ENCODE measurements at places on chromosomes 4 and X.

DNA sequence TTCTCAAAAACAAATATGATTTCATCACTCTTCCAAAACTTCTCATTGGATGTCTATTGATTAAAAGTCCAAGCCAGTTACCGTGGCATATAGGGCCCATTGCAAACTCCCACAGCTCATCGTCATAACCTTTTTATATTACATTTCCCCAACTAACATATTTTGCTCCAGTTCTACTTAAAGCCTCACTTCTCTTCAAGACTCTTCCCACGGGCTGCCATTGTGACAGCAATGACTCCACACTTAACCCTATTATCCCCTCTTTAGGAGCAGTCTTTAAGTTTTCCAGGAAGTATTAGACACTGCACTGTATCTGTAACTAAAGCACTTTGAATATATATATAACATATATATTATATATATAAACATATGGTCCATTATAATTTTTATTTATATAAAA lies 44.5 kb downstream of the DTHD1 start:
- no peak for DNase-seq

DNA sequence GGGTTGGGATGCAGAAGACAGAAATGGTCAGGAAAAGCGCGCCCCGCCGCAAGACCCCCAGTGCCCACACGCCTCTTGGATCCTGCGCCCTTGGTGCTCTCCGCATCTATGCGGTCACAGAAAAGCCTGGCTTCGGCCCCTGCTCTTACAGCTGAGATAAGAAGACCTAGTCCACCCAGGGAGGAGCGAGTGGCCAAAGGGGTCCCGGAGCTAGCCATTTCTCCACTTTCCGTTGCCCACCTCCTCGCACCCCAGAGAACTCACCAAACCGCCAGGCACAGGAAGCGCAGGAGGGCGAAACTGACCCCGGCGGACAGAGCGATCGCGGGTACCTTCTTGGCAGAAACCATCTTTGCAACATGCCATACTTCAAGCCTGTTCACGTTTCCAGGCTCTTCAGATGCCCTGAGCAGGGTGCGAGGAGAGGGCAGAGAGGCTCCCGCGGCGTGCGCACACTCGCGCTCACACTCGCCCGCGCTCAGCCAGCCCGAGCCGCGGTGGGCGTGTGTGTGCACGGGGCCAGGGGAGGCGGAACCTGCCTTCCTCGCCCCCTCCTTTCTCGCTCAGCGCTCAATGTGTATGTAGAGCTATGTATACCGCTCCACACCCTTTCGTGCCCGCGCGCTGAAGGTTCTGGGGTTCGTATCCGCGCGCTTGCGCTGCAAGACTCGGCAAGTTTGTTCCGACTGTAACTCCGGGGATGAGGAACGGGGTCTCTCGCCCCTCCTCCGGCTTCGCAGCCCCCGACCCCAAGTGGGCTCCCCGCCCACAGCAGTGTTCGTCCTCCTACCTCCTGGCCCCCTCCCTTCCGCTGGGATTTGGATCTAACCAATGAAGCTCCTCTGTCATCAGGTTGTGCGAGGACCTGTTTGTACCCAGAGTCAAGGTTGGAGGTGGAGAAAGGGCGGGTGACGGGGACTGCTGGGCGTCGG lies at the start of gene GABRA4:
GABRA4 (minus strand) TSS at position 507 of the 932 bp plus-strand sequence; CDS start at position 350, 157 bp downstream.
- no peak for DNase-seq

DNA sequence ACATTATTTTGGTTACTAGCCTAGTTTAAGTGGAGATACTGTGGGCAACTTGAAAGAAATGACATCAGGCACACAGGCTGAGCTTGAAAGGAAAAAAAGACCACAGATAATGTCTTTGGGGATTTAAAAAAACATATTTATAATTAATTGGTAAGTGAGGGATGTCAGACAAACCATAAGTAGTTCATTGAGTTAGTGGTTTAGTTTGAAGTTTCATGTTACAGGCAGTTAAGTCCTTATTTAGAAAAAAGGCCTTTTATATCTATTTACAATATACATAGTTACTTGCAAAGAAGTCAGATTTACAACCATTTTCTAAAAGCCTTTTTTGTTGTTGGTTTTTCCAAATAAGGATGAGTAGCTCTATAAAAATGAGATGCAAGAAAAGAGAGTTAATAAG lies 89.2 kb downstream of the CDS1 start:
- no peak for DNase-seq

DNA sequence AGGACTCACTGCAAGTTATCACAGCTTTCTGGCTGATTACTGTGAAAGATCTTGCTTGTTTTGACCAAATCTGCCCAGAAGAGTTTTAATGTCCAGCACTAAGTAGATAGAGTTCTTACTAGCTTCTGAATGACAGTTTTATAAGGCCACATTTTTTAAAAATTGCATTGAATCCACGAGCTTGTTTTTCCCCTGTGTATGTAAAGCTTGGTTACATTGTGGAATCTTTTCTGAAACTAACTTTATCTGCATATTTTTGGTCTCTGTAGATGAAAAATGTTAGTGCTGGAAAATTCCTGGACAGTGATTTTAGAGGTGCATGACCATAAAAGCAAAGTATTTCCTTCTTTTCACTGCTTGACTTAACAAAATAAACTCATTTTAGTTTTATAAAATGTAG lies 650.3 kb upstream of the FAM241A start:
- no peak for DNase-seq

DNA sequence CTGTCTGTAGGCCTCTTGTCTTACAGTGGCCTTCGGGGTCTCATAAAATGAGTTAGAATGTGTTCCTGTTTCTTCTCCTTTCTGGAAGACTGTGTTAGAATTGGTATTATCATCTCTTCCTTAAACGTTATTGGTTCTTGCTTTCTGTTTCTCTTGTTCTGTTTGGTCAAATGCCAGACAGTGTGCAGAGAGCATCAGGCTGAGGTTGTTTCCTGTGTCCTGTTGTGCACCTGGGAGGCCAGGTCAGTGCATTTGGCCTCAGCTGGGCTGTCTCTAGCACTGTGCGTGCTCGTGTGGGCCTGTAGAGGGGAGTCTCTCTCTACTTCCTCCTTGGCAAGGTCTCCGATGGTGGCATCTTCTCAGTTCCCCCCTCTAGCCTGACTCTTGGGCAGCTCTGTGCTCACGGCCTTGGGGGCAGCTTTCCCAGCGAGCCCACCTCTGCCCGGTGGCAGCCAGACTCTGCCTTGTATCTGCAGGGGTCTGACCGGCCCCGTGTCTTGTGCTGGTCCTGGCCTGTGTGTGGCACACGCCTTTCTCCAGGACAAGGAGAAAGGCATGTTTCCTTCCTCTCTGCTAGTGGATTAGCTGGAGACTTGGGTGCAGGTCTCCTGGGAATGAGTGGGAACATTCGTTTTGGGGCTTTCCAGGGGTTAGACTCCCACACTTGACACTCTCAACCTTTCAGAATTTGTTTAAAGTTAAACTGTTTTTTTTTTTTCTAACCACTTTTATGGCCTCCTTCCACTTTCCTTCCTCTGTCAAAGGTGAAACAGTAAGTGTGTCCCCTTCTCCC lies 62.3 kb downstream of the FAM193A start:
- peak; percentile 46 for DNase-seq

GRCh38 chr4:112517067-112517634 lies 1.2 kb upstream of the NEUROG2 start:
- no peak for DNase-seq

GRCh38 chrX:141638550-141638949 lies 49.0 kb downstream of the SPANXA2 start:
- DNase-seq = no peak

DNA sequence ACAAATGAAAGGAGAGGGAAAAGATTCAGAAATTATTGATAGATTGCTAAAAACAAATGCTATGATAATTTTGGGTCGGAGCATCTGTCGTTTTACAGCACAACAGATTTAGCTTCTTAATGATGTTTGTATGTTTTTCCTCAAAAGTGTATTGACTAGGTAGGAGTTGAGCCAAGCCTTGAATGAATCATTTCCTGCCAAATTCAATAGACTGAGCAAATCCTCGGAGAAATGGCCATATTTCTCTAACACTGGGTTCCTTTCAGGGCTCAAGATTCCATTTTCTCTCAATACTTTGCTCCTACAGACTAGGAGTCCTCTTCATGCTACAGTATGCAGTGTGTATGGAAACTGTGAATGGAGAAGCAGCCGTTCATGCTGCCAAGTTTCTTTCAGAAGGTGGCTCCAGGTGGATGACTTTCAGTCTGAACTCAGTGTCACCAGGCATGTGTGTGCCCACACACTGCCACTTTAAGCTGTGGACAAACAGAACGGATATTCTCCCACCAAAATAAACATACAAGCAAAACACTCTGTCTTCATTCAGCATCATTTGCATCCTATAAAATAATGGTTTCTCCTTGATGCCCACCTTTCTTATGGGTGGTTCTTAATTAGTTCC lies 146.0 kb downstream of the TBL1X start:
- no peak for DNase-seq

DNA sequence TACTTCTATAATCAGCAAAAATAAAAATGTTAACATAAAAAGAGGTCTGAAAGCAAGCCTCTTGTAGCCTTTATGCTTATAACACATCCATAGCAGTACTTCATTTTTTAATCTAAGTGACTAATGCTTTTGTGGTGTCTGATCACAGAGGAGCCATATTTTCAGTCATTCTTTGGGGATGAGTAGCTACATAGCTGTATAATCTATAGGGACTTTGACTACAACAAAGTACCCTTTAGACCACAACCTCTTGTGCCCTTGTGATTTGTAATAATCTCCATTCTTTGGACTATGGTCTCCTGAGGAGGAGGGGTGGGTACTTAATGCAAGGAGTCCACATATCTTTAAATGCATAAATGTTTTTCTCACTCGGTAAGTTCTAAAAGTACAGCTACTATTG lies 9.6 kb downstream of the DRP2 start:
- no peak for DNase-seq

DNA sequence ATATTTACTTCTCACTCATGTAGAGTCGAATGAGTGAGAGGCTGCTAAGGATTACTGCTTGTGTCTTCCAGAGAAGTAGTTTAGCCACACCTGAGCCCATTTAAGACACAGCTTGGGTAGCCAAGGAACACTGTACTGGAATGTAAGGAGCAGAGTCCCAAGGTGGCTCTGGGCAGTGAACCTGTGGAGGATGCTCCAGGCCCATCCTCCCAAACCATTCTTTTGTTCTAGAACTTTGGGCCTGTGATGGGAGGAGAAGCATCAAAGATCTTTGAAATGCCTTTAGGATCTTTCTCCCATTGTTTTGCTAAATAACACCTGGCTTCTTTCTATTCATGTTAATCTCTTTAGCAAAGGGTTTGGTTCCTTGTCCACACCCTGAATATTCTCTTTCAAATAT lies 162.2 kb downstream of the KLHL4 start:
- DNase-seq = no peak

DNA sequence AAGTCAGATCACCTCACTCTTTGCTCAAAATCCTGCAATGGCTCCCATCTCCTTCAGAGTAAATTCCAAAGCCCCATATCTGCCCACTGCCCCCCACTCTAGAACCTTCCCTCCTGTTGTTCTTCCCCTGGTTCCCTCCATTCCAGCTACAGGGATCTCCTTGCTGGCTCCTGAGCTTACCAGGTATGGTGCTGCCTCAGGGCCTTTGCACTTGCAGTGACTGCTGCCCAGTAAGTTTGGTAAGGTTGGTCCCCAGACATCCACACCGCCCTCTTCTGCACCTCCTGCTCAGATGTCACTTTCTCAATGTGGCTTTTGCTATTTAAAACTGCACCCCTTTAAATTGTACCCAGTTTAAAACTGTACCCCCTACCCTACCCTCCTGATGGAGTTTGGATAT lies 7.8 kb upstream of the MAN2B2 start:
- no peak for DNase-seq

DNA sequence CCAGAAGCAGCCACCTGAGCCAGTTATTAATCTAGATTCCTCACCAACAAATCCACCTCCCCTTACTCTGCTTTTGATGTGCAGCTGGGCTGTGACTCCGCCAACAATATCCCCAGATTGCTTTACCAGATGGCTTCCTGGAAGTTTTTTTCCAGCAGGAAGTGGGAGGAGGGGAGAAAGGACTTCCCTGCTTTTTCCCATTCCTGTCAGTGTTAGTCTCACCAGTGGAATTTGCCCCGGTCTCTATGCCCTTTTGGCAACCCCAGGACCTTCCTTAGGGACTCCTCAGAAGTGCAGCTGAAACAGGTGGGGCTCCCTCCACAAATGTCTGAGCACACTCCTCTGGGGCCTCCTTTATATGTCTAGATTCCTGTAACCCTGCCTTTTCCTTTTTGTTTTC lies 465.2 kb upstream of the IGFBP7 start:
- no peak for DNase-seq

DNA sequence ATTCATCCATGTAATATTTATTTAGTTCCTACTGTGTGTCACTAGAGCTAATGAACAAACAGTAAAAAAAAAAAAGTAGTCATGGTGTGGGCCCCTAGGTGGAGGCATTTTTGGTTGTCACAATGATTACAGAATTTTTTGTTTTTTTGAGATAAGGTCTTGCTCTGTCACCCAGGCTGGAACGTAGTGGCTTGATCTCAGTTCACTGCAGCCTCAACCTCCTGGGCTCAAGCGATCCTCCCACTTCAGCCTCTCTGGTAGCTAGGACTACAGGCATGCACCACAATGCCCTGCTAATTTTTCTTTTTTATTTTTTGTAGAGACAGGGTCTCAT lies 22.0 kb downstream of the DNAAF6 start:
- DNase-seq = no peak

- DNase-seq = no peak
Observed at GRCh38 chrX:8773117-8773516, 28.1 kb downstream of the FAM9A start.

DNA sequence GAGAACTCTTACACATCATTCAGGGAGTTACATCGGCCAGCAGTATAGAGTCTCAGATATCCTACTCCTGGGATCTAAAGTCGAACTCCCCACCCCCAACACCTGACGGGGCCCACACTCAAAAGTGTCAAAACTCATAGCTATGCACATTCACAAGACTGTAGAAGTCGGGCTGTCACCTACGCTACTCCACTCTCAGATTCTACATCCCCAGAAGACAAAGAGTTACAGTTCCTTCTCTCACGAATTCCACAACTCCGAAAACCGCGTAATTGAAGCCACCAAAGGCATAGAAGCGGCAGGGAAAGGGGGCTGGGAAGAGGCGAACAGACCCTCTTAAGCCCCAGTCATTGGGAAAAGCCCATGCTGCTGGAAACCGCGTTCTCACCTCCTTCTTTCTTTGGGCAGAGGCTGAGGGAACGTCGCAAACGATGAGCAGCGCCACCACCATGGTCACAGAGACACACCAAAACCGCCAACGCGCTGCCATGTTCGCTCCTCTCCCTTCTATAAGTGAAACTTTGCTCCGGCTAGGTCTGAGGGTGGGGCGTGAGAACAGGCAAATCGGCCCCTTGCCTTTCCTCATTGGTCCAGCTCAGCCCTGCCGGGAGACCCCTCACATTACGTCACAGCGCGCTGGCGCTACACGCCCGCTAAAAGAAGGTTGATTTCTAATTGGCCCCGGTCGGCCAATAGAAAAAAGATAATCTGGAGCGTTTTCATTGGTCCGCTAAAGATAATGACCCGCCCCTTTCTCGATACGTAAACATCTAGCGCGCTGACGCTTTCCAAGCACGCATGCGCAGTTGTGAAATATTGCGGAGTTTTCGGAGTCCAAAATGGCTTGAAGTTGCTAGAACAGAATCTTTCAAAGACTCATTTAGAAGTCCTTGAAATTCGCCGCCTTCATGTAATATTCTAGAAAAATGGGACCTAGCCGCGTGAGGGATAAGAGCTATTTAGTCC lies at the start of gene MAGT1:
MAGT1 (minus strand) TSS at position 515 of the 966 bp plus-strand sequence; CDS start at position 490, 25 bp downstream.
- peak; percentile 31 for DNase-seq
